ENCODE measurements at places on chromosomes 12 and 14. TPM values are rescaled to one million over a fixed set of nuclear protein-coding genes. Genes with fewer than 3 reads are reported as not detected.

Gene C12orf54
- not detected for total RNA-seq

Gene CDK2
- 76.4 TPM for total RNA-seq

Gene MSI1
- 1.4 TPM for total RNA-seq

Gene PLEKHD1
- total RNA-seq: 0.73 TPM

Gene ZCCHC8
- 46.6 TPM for total RNA-seq

Gene SLC6A13
- 3.5 TPM for total RNA-seq

Gene IFNG-AS1
- not detected for total RNA-seq

DNA sequence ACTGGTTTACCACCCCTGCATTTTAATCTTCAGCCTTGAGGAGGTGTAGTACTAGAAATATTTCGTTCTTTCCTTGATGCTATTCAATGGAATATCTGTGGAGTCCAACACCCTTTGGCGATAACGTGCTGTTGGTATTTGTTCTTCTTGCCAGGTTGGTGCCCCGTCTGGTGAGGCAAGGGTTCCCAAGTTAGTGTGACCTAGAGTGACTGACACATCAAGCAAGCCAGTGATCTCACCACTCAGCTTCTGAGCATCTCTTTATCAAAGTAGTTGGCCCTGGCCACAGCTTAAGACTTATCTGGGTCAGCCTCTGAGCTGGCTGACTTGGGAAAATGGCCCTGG, 60.2 kb downstream of the PLXNC1 start:
- no peak for DNase-seq
- no peak overlapping the region for H3K4me3 ChIP-seq
- H3K27ac ChIP-seq: no peak overlapping the region
- peaks cover 9% of the 10 kb centered on the region for H3K27me3 ChIP-seq
- H3K36me3 ChIP-seq: no peaks in the 10 kb centered on the region

DNA sequence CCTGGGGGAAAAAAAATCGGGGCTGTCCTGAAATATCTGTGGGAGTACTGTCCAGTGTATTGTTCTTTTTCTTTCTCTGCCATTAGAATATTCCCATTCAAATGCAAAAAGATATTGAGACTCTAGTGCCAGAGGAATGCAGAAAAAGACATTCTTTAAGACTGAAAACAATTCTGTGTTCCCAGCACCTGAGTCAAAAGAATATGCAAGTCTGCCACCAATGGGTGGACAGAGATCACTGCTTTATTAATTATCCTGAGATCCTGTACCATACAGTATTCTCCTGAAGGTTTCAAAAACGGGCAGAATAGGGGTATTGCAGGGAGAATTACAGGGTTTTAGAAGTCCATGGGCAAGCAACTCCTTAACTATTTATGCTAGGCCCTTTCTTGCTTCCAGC, 361.8 kb downstream of the C12orf50 start:
- H3K27me3 ChIP-seq: no peaks in the 10 kb centered on the region
- no peak overlapping the region for H3K4me3 ChIP-seq
- peak; percentile 30 for DNase-seq
- no peaks in the 10 kb centered on the region for H3K36me3 ChIP-seq

- no peaks in the 10 kb centered on the region for H3K4me1 ChIP-seq
- H3K4me3 ChIP-seq: no peak overlapping the region
- no peaks in the 10 kb centered on the region for H3K27me3 ChIP-seq
- H3K27ac ChIP-seq: no peak overlapping the region
- no peak for DNase-seq
Measured at GRCh38 chr14:49733836-49734235, 34.1 kb upstream of the KLHDC2 start.

DNA sequence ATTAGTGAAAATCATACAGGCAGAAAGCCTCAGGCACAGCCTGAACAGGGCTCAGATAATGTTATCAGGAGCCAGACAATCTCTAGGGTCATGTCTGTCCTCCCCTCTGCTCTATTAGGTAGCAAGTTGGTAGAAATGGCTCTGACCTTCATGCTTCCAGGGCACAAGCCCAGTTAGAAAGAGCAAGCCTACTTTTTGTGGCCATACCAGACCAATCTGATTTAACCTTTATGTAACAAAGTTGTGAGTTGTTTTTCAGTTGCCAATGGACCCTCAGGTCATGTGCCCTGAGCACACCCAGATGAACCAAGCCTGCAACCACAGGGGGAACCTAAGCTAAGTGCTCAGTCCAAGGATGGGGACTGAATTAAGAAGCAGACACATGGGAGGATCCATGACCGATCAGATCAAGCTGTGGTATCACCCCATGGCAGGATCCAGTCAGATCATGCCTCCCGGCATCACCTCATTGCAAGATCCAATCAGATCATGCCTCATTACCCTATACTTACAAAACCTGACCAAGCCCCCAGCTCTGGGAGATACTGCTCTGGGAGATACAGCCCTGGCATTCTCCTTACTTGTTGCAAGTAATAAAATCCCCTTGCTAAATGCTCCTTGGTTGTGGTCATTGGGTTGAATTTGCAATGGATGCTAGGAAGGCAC, 18.8 kb upstream of the HIGD1C start:
- H3K27ac ChIP-seq: no peak overlapping the region
- H3K4me3 ChIP-seq: no peak overlapping the region
- no peak for DNase-seq
- H3K36me3 ChIP-seq: no peaks in the 10 kb centered on the region
- peaks cover 8% of the 10 kb centered on the region for H3K4me1 ChIP-seq
- no peaks in the 10 kb centered on the region for H3K27me3 ChIP-seq

GRCh38 chr12:76631741-76632140, 72.2 kb upstream of the OSBPL8 start:
- H3K4me3 ChIP-seq: no peak overlapping the region
- peaks cover 4% of the 10 kb centered on the region for H3K36me3 ChIP-seq
- no peaks in the 10 kb centered on the region for H3K27me3 ChIP-seq
- H3K4me1 ChIP-seq: peaks cover 10% of the 10 kb centered on the region
- no peak for DNase-seq
- H3K27ac ChIP-seq: no peak overlapping the region

DNA sequence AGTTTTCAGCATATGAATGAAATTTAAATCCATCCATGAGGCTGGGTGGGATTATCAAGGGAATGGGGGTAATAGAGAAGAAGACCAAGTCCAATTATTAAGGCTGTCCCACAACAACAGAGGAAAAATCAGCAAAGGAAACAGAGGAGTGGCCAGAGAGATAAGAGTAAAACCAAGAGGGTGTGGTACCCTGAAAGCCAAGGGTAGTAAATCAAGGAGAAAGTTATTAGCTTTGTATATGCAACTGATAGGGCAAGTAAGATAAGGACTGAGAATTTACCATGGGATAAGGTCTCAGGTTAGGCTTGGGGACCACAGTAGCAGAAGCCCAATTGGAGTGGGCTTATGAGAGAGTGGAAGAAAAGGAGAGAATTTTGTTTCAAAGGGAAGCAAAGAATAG, 134.5 kb downstream of the NUAK1 start:
- H3K4me1 ChIP-seq: peaks cover 10% of the 10 kb centered on the region
- no peaks in the 10 kb centered on the region for H3K36me3 ChIP-seq
- H3K27ac ChIP-seq: no peak overlapping the region
- H3K27me3 ChIP-seq: peaks cover 44% of the 10 kb centered on the region
- DNase-seq: no peak

DNA sequence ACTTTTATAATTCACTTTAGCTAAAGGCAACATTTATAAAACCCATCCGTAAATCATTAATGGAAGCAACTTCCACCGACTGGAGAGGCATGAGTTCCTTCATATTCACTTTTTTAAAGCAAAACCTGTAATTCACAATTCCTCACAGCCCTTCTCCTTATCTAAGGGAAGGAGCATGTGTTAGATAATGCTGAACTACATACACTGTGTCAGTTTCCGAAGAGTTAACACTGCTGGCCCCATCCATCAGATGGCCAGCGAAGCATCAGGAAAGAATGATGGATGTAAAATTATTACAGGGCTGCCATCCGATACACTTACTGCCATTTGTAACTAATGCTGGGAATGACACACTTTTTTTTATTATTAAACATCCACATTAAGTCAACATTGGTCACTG, 392.8 kb downstream of the SOX5 start:
- H3K27ac ChIP-seq: no peak overlapping the region
- H3K4me1 ChIP-seq: no peaks in the 10 kb centered on the region
- no peak overlapping the region for H3K4me3 ChIP-seq
- no peak for DNase-seq

DNA sequence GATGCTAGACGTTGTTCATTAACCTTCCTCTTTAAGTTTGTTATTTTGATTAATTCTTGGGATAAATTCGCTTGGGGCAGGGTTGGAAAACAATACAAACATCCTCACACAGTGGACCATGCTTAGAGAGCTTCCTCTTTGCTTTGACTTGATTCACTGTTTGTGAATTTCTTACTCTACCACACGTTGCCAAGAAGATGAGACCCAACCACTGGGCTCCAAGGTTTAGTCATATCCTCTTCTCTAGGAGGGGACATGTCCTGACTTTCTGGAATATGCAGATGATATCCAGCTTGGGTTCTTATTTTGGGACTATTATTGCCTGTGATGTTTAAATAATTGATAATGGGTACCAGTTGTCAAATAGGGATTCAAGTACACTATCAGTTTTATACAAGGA, 428.2 kb downstream of the ATP23 start:
- no peaks in the 10 kb centered on the region for H3K4me1 ChIP-seq
- no peaks in the 10 kb centered on the region for H3K27me3 ChIP-seq
- no peak for DNase-seq
- no peak overlapping the region for H3K4me3 ChIP-seq

DNA sequence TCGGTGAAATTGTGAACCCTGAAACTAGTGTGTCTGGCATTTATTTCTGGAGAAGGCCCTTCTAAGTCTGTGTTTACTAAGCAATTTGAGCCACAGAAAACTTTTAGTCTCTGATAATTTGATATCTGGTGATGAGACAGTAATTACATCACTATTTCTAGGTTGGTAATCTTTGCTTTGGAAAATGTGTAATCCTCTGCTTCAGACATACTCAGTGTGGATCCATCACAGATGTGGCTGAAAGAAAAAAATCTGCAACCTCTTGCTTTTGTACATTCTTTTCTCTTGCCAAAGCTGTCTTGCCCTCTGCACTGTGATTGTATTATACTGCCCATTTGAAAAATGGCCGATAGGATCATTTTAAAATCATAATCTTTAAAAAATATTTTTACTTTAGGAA, 78.1 kb downstream of the PELI2 start:
- no peak for DNase-seq
- no peak overlapping the region for H3K4me3 ChIP-seq
- H3K36me3 ChIP-seq: no peaks in the 10 kb centered on the region
- H3K27me3 ChIP-seq: no peaks in the 10 kb centered on the region

GRCh38 chr12:56719056-56719455, 6.0 kb downstream of the NACA start:
- H3K27ac ChIP-seq: peak overlapping the region; percentile 14
- H3K4me1 ChIP-seq: peaks cover 63% of the 10 kb centered on the region
- H3K4me3 ChIP-seq: no peak overlapping the region
- H3K27me3 ChIP-seq: no peaks in the 10 kb centered on the region
- no peak for DNase-seq

DNA sequence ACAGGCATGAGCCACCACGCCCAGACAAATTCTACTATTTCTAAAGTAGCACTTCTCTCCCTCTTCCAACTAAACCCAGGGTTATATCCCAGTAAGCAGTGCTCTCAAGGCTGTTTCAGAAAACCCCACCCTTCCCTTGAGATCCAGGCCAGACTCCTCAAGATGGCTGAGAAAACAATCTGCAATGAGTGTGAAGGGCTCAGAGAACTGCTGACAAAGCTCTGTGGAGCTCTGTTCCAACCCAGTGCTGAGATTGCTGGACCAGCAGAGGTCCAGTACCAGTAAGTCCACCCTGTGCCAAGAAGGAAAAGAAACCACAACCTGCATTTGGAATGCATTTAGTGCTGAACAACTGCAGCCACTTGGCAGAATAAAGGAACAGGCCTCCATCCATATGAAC, 3.7 kb upstream of the IFFO1 start:
- DNase-seq: no peak
- H3K27me3 ChIP-seq: no peaks in the 10 kb centered on the region
- no peak overlapping the region for H3K27ac ChIP-seq
- peaks cover 73% of the 10 kb centered on the region for H3K36me3 ChIP-seq

- no peak overlapping the region for H3K4me3 ChIP-seq
- DNase-seq: no peak
- no peak overlapping the region for H3K27ac ChIP-seq
- no peaks in the 10 kb centered on the region for H3K36me3 ChIP-seq
- no peaks in the 10 kb centered on the region for H3K27me3 ChIP-seq
Measured at GRCh38 chr14:40987481-40987880, 619.2 kb upstream of the LRFN5 start.

DNA sequence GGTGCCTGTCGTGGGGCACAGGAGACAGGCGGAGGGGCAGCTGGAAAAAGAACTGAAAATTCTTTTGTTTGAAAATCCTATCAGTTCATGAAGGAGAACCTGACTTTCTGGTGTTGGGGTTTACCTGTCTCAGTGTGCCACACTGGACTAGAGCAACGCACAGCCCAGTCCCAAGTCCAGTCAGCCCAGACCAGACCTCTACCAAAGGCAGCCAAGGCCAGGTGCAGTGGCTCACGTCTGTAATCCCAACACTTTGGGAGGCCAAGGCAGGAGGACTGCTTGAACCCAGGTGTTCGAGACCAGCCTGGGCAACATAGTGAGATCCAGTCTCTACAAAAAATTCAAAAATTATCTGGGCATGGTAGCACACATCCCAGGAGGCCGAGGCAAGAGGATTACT, 4.6 kb downstream of the CCDC85C start:
- DNase-seq: no peak
- H3K27ac ChIP-seq: no peak overlapping the region
- H3K36me3 ChIP-seq: peaks cover 27% of the 10 kb centered on the region
- no peaks in the 10 kb centered on the region for H3K27me3 ChIP-seq
- no peak overlapping the region for H3K4me3 ChIP-seq

- peaks cover 70% of the 10 kb centered on the region for H3K4me1 ChIP-seq
- no peak for DNase-seq
- H3K27me3 ChIP-seq: no peaks in the 10 kb centered on the region
Measured at GRCh38 chr12:88575361-88575970, 4.8 kb downstream of the KITLG start.

DNA sequence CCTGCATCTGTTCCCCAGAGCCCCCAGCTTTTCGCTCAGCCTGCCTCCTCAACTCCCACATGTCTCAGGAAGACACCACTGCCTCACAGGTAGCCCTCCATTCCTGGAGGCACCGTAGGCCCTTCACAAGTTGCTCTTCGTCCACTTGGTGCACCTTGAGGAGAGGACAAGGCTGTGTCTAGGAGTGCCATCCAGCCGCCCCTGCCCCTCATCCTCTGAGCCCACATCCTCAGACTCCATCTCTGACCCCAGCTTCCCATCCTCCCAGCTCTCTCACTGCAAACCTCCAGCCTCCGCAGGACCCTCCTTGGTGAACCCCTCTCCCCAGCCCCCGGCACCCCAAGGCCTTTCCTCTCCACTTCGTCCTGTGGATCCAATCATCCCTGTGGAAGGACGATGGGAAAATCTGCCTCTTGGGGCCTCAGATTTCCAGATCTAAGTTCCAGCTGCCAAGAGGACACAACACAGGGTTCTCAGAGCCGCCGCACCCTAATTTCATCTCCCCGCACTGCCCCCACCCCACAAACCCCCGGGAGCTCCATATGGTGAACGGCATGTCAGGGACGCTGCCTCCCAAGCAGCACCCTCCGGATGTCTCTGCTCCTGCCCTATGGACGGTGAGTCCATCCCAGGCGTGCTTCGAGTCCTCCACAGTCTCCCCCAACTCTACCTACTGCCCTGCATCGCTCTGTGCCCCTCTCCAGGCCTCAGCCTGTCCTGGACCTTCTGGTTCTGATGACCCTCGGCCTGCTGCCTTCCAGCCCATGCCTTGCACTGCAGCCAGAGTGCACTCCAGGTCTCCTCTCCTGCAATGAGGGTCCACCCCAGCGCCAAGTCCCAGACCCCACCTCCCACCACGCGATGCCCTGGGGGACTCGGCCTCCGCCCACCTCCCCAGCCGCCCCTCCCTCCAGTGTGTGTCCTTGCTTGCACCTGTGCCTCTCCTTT, 314.1 kb upstream of the DIO3 start:
- no peak overlapping the region for H3K4me3 ChIP-seq
- DNase-seq: no peak
- H3K27ac ChIP-seq: no peak overlapping the region
- H3K4me1 ChIP-seq: no peaks in the 10 kb centered on the region
- no peaks in the 10 kb centered on the region for H3K27me3 ChIP-seq

Measured in Calu3 (cell line).